Thoracic aorta (tissue), 2 donors: ENCODE measurements at places on chromosomes 13 and 19.

GRCh38 chr13:96741779-96742178 is 252.5 kb downstream of the OXGR1 start:
- no peak for DNase-seq

DNA sequence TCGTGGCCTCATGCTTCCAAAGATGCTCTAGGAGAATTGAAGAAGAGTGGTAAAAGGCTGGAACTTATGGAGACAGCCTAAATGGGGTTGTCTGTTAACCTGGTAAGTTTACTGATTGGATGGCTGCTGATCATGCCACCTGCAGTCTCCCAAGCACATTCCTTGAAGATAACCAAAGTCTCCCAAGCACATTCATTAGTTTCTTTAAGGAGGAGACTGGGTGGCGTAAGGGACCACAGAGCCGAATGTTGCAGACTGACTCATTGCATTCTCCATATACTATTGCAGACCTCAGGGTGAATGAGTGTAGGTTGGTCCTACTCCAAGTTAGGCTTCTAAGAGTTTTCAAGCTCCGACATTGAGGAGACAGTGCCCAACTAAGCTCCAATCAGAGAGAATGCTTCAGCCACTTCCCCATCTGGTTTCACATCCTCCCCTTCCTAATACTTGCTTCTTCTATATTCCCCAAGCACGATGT is at the start of gene IGFL3:
Gene IGFL3, minus strand, starts transcription at position 51 of the 478 bp plus-strand sequence. Its CDS starts 39 bp downstream, at position 12.
- no peak for DNase-seq

DNA sequence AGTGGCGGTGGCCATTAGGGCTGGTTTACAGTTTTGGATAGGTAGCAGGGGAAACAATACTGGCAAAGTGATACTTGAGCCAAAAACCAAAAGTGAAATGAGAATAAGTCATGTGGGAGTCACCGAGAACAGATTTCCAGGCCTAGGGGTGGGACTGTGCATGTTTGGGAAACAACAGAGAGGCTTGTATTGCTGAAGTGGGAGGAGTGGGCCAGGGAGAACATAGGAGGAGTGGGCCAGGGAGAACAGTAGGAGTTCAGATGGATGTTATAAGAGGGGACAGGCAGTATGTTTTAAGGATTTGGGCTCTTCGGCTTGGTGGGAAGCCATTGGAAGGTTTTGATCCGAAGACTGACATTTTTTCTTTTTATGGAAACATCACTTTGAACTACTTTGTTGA is 35.5 kb downstream of the AKAP11 start:
- no peak for DNase-seq

DNA sequence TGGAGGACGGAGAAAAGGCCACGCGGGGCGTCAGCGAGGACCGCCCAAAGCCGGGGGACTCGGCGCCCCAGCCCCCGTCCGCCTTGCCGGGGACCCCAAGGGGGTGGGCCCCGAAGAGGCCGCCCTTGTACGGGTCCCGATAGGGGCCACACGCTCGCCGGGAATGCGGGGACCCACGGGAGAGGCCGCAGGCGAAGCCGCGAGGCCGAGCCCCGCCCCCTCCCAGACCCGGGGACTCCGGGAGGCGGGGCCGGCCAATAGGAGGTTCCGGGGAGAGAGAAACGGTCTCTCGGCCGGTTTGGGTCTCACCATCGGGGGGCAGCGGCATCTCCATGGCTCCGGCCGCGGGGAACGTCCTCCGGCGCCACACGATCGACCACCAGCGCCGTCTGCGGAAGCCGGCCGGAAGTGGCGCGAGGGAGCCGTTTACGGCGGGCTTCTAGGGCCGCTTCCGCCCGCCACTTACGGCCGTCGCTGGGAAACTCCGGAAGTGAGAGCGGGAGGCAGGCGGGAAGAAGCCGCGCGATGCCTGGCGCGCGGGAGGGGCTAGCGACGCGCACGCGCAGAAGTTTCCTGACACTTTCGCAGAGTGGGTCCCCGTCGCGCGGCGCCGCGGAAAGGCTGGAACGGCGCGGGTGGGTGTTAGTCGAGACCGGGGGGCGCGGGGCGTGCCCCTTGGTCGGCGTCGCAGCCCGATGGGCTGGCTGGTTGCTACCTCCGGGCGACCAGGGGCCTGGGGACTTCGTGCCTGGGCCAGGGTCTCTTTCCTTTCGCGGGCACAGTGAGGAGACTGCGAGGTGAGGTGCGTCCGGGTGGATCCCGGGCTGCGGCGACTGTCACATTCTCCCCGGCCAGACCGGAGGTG is at the start of gene CHERP:
Gene CHERP, minus strand, starts transcription at position 393 of the 865 bp plus-strand sequence. Its CDS starts 59 bp downstream, at position 334.
- DNase-seq, result peak; percentile 65

DNA sequence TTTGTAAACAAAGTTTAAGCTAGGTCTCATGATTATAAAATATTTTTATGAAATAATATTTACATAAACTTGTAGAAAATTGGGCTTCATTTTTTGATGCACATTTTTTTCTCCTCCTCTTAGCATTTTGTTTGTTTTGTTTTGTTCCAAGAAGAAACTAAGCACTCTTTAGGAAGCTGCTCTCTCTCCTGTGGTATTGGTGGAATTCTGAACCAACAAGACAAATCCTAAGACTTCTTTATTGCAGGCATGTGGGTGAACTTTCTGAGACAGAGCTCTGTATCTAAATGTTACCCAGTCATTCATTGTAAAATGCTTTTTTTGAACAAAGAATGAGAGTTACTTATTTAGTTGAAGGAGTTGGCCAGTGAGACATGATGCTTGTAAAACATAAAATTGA is 39.3 kb downstream of the LMO7 start:
- no peak for DNase-seq

DNA sequence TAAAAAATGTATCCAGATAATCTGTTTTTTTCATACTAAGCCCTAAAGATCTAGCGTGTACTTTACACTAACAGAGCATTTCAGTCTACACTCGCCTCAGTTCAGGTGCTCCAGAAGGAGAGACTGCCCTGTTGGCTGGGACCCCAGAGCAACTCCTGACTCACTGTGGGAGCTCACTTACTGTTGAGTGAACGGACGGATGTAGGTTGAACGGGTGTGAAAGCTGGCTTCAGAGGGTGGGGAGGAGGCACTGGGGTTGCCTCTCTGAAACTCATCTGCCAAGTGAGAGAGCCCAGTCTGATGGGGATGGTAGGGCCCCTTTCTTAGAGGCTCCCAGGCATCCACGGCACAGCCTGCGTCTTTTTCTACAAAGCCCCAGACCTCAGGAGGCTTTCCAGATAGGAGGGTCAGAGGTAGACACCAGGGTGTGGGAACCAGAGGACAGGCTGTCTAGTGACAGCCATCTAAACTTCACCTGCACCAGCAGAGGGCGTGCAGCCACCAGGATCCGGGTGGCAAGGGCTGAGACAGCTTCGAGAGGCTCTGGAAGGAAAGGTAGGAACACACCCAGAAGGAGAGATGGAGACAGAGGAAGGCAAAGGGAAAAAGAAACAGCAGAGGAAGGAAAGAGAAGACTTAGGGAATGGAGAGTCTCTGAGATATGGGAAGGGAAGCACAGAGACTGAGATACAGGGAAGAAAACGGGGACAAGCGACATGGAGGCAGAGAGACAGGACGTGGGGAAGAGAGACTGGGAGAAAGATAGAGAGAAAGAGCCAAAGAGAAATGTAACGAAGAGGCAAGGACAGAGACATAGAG is 3.7 kb downstream of the KASH5 start:
- DNase-seq, result no peak

DNA sequence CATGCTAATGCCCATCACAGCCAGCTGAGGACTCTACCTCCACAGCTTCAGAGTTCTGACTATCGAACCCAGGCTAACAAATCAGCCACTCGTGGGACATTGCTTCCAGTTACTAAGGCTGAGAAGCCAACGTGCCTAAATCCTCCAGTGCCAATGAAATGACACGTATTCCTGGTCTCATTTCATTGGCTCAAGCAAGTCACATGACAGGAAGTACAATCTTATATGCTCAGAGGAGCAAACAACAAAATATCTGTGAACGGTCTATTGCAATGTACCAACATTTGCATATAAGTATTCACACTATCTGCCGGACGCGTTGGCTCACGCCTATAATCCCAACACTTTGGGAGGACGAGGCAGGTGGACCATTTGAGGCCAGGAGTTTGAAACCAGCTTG is 12.8 kb upstream of the IZUMO2 start:
- DNase-seq, result no peak

DNA sequence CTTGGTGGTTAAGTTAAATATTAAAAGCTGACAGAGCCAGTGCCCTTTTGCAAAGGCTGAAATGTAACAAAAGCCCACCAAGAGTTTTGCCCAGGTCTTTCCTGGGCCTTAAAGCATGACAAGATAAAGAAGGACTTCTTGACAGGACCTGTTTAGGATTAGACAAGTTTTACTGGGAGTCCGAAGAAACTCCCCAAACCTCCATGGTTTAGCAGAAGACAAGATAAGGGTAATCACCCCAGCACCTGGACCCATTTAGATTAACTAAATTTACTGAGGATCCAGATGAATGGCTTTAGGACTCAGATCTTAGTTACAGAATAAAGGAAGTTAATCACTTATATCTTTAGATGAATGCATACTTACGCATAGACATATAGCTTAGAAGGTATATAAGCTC is 14.8 kb upstream of the UFM1 start:
- no peak for DNase-seq

GRCh38 chr19:7294558-7295212 is 471 bp upstream of the INSR start:
- DNase-seq, result peak; percentile 23

DNA sequence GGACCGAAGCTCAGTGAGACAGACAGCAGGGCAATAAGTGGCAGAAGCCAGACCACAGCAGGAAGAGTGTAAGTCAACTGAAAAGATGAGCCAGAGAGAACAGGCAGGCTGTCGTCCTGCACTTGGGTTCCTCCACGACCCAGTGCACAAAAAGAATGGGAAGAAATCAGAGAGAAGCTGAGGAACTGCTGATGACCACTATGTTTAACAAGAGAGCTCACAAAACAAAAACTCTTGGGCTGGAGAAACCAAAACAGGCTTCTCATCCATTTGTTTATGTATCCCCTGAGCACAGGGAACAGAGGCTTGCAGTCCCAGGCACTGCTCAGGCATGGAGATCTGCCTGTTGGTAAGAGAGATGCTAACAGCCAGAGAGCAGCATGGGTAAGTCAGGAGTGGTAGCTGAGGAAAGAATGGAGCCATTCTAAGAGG is 14.0 kb downstream of the AKAP8L start:
- DNase-seq, result no peak

GRCh38 chr13:107712145-107712860 is 503.0 kb downstream of the LIG4 start:
- no peak for DNase-seq

DNA sequence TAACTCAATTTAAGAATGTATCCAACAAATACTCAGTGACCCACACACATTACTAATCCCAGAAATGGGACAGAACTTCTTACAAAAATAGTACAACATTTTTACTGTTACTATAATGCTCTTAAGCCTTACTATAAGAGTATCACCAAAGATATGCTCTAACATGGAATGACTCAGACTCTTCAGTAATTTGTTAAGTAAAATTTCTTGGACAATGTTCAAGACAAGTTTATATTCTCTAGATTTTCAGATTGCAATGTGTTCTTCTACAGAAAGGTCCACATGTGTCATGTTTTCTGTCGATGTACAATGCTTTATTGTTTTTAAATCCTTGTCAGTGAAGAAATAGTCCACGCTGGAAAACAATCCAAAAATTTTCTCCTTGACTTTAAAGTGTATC is 66.3 kb upstream of the RFXAP start:
- DNase-seq, result no peak

GRCh38 chr19:29677001-29677817 is 11.9 kb downstream of the PLEKHF1 start:
- DNase-seq, result no peak

- no peak for DNase-seq
Observed at GRCh38 chr13:102185375-102185984, 216.4 kb downstream of the FGF14 start.

DNA sequence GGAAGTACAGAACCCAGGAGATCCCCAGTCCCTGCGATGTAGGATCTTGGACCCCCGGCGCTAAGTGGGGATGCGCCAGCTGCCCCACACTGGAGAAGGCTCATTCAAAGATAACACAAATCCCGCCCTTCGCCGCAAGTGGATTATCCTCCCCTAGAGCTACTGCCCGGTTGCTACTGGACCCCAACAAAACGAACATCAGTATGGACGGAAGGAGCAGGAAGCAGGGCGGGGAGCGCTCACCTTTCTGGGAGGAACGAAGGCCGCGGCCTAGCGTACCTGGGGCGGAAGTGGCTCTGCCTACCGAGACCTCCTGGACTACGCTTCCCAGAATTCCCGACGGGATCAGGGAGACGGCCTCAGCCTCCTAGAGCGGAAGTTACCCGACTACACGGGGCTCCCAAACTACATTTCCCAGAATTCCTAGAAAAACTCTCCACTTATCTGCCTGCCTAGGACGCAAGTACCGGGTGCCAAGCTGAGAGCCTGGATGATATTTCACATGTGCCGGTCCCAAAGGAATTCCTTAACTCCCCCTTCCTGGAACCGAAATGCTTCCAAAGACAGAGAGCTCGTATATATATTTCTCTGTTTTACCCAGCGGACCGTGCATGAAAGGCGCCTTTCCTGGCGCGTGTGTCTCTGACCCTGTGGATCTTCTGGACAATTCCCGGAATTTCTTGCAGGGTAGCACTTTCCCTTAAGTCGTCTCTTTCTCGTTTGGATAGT is at the start of gene ZNF112:
Gene ZNF112, minus strand, starts transcription at position 298 of the 729 bp plus-strand sequence. CDS start 16,141 bp downstream, outside the sequence.
- peak; percentile 56 for DNase-seq

- DNase-seq, result no peak
Observed at GRCh38 chr19:28603453-28603852, 609.5 kb downstream of the UQCRFS1 start.

DNA sequence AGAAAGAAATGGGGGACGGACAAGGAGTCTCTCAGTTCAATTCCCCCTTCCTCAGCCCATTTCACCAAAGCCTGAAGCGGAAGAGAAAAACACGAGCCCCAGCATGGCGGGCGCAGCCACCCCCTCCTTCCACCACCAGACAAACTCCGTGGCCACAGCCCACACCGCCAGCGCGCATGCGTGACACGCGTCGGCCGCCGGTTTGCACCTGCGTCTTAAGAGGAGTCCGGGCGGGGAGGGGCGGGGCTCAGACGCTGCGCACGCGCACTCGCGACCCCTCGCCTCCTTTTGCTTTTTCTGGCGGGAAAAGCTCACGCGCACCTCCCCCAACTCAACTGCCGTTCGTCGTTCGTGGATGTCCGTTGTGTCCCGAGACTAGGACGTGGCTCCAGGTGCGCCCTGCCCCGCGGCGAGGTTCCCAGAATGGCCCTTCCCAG is at the start of gene KASH5:
Gene KASH5, plus strand, starts transcription at position 314 of the 437 bp plus-strand sequence. CDS start 2,635 bp downstream, outside the sequence.
- no peak for DNase-seq
